Activated CD8-positive, alpha-beta memory T cell treated with anti-CD3 and anti-CD28 coated beads for 4 hours (primary cell): ENCODE measurements at places on chromosomes 11 and 22.

DNA sequence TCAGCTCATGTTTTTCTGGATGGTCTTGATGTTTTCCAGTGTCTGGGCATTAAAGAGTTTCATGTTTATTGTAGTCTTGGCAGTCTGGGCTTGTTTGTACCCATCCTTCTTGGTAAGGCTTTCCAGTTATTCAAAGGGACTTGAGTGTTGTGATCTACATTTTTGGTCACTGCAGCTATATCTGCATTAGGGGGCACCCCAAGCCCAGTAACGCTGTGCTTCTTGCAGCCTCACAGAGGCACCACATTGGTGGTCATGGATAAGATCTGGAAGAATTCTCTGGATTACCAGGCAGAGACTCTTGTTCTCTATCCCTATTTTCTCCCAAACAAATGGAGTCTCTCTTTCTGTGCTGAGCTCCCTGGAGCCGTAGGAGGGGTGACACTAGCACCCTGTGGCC, 451.5 kb upstream of the FAT3 start:
- DNase-seq, result no peak

DNA sequence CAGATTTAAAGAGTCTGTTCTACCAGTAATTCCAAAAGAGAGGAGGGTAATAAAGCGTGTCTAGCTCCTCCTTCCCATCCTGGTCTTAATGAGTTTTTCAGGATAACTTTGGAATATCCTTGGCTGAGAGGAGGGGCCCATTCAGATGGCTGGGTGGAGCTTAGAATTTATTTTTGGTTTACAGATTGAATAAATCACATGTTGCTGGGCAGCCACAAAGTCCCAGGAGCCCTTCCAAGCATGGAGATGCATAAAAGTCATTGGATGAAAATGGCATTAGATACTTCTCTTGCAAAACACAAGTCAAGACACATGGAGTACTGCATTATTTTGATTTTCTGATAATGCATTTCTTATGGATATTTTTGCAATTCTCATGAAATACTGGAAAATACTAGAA, 139.0 kb downstream of the TRPC6 start:
- no peak for DNase-seq

GRCh38 chr11:79087961-79088318, 352.9 kb downstream of the TENM4 start:
- DNase-seq, result no peak

- DNase-seq, result no peak
Measured at GRCh38 chr22:36129486-36130388, 30.8 kb downstream of the APOL3 start.

DNA sequence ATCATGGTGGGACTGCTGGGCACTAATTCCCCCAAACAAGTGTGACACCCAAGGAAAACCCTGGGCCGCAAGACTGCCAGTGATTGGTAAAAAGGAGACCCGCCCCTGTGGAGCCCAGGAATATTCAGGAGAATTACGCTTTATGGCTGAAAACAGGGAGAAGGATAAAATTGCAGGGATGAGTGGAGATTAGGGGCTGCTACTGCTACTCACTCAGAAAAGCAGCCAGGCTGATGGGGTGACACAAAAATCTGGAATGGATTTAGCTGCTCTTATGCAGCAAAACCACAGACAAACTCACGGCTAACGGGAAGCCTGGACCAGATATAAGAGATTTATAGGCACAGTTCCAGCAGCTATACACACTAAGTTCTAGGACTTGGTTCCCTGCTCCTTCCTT, 4.4 kb upstream of the FBXO3 start:
- DNase-seq, result no peak

DNA sequence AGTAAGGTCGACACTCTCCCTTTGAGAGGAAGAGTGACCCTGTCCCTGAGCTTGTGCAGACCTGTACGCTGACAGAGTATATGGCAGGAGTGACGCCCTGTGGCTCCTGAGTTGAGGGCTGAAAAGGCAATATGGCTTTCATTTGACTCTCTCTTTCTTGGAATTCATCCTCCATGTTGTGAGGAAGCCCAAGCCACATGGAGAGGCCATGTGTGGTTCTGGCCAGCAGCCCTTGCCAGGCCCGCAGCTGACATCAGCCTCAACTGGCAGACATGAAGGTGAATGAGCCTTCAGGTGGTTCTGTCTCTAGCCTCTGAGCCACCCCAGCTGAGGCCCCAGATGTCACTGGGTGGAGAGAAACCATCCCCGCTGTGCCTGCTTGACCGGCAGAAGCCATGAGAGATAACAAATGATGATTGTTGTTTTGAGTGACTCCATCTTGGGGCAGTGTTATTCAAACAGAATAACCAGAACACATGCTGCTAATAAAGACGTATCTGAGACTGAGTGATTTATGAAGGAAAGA, 31.9 kb downstream of the SMIM38 start:
- DNase-seq, result no peak

DNA sequence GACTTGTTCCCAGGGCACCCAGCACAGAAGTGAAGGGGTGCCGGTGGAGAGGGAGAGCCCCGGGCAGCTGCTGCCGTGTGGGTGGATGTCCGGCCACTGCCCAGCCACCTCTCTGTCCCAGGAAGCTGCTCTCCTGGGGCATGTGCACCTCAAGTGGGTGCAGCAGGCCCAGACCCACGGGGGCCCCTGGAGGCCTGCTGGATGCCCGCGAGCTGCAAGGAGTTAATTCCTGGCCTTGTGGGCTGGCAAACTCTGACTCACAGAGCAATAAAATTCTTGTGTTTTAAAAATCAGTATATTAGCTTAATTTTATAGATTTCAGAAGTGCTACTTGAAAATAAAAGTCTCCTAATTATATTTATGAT, 37.4 kb upstream of the KCNQ1OT1 start:
- no peak for DNase-seq

DNA sequence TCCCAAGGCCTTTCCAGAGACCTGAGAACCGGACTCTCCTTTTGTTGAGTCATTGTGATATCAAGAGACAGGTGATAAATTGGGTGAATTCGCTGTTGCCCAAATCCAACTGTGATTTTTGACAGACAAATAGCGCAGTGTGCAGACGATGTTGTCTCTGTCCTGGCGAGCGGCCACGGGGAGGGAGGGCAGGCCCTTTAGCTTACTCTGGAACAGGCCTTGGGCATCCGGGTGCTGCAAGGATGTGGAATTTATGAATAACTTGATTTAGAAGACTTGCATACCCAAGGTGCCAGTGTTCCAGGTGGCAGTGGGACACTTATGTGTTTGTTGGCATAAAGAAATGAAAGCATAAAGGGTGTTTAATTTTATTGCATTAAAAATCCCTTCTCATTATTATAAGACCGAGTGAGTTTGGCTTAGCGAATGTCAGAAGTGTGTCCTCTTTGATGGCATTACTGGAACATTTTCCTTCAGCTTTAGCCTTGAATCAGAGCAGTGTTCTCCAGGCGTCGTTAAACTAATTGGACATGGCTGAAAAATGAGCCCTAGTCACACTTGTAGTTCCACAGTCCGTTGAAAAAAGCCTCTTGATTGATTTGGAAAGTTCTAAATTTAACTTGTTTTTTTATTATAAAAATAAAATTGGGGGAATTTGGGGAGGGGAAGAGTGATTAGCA, 9.4 kb downstream of the LDLRAD3 start:
- DNase-seq, result no peak

GRCh38 chr11:12417691-12418611, 40.6 kb downstream of the PARVA start:
- no peak for DNase-seq

DNA sequence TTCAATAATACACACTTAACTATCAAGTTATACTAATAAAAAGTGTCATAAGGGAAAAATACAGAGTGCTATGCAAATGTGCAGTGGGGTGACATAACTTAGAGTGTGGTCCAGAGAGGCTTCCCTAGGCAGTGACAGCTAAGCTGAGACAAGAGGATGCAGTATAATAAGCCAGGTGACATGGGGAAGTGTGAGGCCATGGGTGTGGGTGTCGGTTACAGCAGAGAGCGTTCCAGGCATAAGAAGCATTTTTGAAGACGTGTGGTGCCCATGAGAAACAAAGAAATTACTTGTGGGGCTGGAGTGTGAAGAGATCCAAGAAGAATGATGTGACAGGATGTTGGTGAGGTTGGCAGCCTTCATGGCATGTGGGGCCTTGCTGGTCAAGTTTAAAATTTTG, 78.1 kb upstream of the PICALM start:
- no peak for DNase-seq

GRCh38 chr11:70334351-70334995, 63.9 kb upstream of the CTTN start:
- no peak for DNase-seq

DNA sequence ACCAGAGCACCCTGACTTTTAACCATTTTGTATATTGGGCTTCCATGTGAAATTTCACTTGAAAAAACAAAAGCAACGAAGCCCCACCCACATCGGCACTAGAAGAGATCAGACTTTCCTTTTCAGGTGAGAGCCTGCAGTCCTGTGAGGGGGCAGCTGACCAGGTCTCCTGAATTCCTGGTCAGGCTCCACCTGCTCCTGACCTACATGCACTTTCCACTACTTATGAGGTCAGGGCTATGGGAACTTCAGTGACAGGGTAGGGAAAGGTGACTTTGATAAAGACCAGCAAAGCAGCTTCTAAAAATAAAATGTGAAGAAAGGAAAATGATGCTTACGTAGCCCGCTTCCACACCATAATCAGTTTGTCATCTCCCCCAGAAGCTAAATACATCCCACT, 24.7 kb downstream of the HIRA start:
- no peak for DNase-seq

DNA sequence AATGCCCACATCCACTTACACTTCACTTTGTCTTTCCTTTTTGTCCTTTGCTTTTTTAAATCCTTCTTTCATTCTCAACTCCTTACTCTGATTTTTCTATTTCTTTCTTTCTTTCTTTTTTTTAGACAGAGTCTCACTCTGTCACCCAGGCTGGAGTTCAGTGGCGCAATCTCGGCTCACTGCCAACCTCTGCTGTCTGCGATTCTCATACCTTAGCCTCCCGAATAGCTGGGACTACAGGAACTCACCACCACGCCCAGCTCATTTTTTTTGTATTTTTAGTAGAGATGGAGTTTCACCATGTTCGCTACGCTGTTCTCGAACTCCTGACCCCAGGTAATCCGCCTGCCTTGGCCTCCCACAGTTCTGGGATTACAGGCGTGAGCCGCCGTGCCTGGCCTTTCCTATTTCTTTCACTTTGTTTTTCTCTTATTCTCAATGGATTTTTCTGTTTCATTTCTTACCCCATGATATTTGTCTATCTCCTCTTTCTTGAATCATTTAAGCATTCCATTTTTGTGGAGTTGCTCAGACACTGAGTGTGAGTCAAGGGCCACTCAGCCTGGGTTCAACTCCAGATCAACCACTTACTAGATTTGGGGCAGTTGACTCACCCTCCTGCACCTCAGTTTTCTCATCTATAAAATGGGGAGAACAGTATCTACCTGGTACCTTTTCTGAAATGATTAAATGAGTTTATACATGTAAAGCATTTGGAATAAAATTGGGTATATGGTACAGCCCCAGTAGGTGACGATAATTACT, 7.6 kb downstream of the KCNJ5 start:
- no peak for DNase-seq

GRCh38 chr11:5476186-5476819, 12.2 kb upstream of the OR52D1 start:
- DNase-seq, result no peak

DNA sequence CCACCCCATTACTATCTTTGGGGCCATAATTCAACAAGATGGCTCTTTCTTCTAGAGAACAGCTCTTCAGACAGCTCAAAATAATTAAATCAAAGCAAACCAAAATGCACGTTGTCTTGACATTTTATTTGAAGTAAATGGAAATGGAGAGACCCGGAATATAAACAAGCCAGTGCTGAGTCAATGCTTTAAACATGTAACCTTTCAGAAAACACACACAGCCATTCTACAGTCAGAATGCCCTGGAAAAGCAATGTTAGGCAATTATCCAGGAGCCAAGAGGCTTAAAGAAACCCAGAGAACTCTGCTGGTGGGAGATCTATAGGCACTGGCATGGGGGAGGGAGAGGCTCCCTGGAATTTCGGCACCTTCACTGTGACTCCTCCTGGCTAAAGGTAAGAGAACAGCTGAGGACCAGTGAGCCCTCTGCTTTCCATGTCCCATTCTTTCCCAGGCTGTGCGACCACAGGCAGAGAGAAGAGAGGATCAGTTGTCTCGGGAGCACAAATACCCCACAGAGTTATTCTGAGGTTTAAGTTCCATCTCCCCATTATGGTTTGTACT, 254.0 kb upstream of the CCDC90B start:
- no peak for DNase-seq

GRCh38 chr11:3220521-3221407, 2.2 kb upstream of the MRGPRG start:
- no peak for DNase-seq

DNA sequence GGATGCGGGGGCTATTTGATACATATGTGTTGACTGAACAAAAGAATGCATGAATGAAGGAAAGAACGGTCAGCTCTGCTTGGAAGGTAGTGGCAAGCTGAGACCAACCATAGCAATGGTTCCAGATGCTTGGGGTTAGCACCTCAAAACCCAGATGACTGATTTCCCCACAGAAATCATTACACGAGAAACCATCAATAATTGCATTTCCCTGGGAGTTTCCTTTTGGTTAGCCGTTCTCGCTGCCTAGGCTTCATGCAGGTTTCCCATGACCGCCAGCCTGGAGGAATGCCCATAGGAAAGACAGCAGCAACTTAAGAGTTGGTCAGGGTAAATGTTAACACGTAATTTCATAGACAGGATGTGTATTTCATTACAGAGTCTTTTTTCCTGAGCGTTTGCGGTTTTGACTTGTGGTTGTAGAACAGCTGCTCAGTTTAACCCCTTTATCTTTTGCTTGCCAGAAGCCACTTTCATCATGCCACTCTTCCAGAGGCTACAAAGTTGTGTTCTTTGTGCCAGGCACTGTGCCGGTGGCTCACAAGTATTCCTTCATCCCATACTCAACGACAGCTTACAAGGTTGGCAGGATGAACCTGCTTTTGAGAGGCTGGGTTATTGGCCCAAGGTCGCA, 2.8 kb downstream of the IL17RA start:
- DNase-seq, result no peak

GRCh38 chr11:7341551-7341950, 89.8 kb downstream of the SYT9 start:
- no peak for DNase-seq

GRCh38 chr11:30489511-30489910, 96.6 kb downstream of the MPPED2 start:
- DNase-seq, result no peak

GRCh38 chr11:103622296-103622695, 414.1 kb upstream of the DDI1 start:
- DNase-seq, result no peak

- DNase-seq, result no peak
Measured at GRCh38 chr11:37519781-37520180, 921.7 kb upstream of the RAG2 start.

DNA sequence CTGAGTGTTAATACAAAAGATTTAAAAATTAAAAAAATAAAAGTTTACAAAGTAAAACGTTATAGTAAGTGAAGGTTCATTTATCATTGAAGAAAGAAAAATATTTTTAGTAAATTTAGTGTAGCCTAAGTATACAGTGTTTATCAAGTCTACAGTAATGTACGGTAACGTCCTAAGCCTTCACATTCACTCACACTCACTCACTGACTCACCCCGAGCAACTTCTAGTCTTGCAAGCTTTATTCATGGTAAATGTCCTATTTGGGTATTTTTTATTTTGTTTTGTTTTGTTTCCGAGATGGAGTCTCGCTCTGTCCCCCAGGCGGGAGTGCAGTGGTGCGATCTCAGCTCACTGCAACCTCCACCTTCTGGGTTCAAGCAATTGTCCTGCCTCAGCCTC, 8.8 kb downstream of the CASTOR1 start:
- no peak for DNase-seq

- DNase-seq, result no peak
Measured at GRCh38 chr11:118896921-118897591, 13.4 kb downstream of the CXCR5 start.
